ENCODE measurements at places on chromosomes 4 and X.

DNA sequence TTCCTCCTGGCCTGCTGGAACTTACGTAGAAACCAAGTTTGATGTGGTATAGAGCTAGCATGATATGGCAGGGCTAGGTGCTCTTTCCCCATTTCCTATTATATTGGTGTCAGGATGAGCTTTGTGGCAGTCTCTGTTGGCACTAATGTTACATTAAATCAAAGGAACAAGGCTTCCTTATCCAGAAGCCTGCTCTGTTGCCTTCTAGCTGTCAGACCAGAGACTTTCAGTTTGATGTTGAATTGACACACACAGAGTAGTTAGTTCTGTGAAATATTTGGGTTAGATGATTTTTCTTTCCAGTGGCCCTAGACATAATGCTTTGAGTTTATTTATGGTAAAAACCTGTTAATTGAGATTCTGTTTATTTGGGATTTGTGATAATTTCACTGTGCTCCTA is 10.0 kb downstream of the CNKSR2 start:
- H3K27ac ChIP-seq: no peak overlapping the region
- H3K4me1 ChIP-seq: no peaks in the 10 kb centered on the region
- H3K4me3 ChIP-seq: no peak overlapping the region
- peaks cover 3% of the 10 kb centered on the region for H3K36me3 ChIP-seq

- DNase-seq: no peak
- H3K27ac ChIP-seq: no peak overlapping the region
- H3K4me3 ChIP-seq: no peak overlapping the region
- H3K27me3 ChIP-seq: peaks cover 5% of the 10 kb centered on the region
- peaks cover 5% of the 10 kb centered on the region for H3K4me1 ChIP-seq
Observed at GRCh38 chr4:9999956-10000561, 21.2 kb downstream of the SLC2A9 start.

GRCh38 chrX:154805696-154806091 is 409 bp upstream of the MPP1 start:
- H3K36me3 ChIP-seq: no peaks in the 10 kb centered on the region
- H3K4me1 ChIP-seq: no peaks in the 10 kb centered on the region
- no peak for DNase-seq
- H3K27ac ChIP-seq: no peak overlapping the region

GRCh38 chr4:141635736-141636081 is 674 bp upstream of the IL15 start:
- H3K4me3 ChIP-seq: peak overlapping the region; percentile 95
- H3K27ac ChIP-seq: no peak overlapping the region
- H3K36me3 ChIP-seq: no peaks in the 10 kb centered on the region

Measured in type B pancreatic cell (in vitro differentiated cells).